ENCODE measurements at places on chromosomes 3 and 15.

GRCh38 chr3:71591101-71591500 lies 7.6 kb upstream of the FOXP1 start:
- DNase-seq, result no peak

DNA sequence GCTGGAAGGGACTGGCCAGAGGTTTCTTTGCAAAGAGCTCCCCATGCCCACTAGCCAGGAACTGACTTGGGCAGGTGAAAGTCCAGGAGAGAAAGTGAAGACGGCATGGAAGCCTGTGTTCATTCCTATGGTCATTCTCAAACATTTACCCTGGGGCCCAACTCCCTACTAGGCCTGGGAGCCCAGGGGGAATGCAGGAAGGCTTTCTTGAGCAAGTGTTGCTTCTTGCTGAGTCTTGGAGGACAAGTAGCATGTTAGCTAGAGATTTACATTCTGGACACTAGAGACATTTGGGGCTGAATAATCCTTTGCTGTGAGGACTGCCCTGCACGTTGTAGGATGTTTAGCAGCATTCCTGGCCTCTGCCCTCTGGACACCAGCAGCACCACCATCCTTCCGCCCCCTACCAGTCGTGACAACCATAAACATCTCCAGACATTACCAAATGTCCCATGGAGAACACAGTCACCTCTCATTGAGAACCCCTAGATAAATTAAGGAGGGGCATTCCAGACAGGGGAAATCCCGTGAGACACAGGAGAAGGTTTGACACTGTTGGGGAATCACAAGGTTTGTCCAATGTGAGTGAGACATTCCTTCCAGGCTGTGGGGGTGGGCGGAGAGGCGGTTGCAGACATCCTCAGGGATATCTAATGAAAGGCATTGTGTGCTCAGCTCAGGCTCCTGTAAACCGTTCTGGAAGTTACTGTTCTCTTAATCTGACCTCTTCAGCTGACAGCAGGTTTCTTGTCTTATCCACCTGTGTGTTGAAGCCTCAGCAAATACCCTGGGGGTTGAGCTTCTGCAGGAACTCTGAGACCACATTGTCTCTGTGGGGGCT lies 236.2 kb downstream of the TLE3 start:
- DNase-seq, result no peak

DNA sequence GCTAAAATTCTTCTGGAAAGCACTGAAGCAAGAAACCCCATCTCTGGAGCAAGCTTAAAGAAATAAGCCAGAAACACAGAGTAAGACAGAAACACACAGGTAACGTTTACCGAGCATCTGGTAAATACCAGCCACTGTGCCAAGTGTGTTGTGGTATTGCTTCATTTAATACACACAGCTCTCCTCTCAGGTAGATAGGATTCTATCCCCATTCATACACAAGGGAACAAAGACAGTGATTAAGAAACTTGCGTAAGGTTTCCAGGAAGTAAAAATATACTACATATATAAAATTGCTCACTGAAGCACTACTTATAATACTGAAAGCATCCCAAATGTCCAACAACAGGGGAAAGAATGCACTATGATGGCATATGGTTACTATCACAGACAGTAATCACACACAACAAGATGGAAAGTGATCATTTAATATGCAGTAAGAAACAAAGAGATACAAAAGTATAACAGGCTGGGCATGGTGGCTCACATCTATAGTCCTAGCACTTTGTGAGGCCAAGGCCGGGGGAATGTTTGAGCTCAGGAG lies 27.5 kb downstream of the TAMM41 start:
- DNase-seq, result no peak

DNA sequence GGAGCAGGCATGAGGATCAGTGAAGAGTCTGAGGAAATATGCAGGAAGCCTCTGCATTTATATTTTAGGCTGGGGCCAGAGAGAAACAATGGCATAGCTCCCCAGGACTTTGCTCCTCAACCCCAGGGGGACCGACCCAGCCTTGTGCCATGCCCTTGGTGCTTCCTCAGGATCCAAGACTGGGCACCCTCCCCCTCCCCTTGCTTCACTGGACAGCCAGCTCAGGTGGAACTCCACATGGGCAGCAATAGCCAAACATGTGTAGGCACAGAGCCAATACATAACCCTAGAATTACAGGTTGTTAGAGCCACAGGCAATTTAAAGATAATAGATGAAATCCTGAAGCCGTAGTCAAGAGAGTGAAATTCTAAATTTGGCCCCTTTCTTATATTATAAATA lies 73.0 kb upstream of the ETV5 start:
- no peak for DNase-seq

DNA sequence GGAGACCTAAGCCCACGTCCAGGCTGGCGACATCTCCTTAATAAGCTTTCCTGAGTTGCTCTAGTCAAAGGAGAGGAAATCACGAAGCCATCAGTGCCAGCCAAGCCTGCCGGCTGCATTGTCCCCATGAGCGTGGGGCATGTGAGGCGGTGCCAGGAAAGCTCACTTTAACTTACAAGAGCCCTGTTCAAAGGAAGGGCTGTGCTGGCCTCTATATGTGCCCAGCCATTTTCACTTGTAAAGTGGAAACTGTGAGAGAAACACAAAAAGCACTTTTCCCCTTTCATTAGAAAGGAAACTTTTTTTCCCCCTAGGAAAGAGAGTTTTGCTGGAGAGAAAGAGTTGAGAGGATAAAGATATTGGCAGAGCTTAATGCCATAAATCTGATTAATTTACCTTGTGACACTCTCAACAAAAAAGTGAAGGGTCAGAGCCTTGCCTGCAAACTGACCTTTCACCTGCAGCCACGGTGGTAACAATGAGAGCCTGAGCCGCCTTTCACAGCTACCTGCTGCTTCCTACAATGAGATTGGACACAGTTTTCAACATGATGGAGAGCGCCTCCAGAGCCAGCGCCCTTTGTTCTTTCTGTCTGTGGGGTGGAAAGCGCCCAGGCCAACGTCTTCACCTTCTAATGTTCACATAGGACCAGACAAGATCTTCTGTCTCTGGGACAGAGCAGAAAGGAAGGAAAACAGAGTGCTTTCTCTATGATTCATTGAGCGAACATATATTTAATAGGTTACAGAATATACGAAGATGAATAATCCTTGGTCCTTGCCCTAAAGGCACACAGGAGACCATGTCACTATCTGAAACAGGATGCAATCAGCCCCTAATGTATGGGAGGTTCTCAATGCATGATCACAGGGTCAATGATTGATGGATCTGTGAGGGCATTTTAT lies 233.1 kb upstream of the HES1 start:
- no peak for DNase-seq

DNA sequence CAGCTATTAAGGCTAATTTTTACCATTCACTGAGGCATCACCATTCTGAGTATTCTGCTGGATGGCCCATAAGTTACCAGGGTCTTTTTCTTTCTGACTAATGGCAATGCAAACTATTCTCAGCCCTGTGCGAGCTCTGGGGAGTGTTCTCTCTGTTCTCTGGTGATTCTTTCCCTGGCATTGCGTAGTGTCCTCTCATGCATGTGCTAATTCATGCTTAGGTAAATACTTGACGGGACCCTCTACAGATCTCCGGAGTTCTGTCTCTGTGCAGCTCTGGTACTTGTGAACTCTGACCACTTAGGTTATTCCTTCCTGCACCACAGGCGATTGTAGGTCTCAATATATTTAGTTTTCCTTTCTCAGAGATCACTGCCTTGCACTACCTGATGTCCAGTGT lies 34.8 kb downstream of the UBE2E1 start:
- no peak for DNase-seq

GRCh38 chr3:64196236-64196929 lies 28.9 kb downstream of the PRICKLE2 start:
- DNase-seq, result no peak

- DNase-seq, result no peak
Observed at GRCh38 chr15:76235186-76235826, 76.0 kb downstream of the ETFA start.

- DNase-seq, result peak; percentile 61
Observed at GRCh38 chr3:118577055-118577777, 457.4 kb downstream of the IGSF11 start.

GRCh38 chr15:38069511-38070011 lies 135.1 kb downstream of the TMCO5A start:
- DNase-seq, result no peak

DNA sequence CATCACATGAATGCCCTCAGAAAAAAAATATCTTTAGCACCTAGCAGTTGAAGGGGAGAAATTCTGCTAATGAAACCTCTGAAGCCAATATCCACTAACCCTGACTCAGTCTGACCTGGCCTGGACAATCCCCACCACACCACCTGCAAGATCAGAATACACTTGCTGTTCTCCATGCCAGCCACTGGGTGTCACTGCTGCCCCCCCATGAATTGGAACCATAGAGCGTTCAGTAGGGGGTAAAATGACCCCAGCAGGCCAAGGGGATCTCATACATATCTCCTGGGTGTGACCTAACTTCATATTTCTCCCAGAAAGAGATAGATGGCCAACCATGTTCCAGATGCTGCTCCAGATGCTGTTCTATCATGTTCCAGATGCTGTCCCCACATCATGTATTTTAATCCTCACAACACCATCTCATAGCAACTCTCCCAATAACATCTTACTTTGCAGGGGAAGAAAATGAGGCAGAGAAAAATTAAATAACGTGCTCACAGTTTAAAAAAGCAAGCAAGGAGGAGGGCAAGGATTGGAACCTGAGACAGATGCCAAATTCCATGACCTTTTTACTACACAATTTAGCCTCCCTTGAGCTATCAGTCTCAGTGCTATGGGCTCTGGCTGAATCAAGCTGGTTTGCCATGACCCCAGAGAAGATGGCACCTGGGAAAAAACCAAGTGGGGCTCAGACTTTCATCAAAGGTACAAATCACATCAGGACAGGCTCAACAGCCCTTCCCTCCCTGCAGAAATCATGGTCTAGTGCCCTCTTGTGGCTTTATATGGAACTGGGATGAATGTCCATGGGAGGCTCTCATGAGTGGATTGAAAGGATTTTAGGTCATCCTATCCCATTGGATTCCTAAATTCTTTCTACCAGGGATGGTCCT lies 12.4 kb downstream of the NTRK3 start:
- DNase-seq, result no peak

- DNase-seq, result no peak
Observed at GRCh38 chr15:48472756-48473155, 141.5 kb downstream of the DUT start.

DNA sequence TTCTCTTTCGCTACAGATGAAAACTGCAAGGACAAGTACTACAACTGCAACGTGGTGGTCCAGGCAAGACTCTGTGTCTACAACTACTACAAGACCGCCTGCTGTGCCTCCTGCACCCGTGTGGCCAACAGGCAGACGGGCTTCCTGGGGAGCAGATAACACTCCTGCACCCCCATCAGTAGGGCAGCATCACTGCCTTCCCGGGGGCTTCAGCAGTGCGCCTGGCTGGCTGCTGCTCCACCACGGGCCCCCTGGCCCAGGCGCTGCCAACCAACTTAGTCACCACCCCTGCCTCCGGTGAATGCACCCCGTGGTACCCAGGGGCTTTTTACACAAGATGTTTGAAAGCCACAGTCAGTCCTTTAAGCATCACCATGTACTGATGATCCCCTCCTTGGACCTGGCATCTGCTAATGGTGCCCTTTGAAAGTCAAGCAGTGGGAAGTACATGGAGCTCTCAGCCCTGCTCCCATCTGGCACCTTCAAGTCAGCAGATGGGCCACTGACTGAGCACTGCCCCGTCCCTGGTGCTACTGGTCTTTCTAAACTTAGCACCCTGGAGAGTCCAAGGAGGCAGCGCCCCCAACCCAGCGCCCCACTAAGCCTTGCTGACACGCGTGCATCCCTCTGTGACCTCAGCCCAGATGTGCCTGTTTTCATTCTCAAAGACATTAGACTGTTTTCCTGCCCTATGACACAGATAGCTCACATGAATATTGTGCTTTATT lies 33.0 kb upstream of the NR2E3 start:
- no peak for DNase-seq

DNA sequence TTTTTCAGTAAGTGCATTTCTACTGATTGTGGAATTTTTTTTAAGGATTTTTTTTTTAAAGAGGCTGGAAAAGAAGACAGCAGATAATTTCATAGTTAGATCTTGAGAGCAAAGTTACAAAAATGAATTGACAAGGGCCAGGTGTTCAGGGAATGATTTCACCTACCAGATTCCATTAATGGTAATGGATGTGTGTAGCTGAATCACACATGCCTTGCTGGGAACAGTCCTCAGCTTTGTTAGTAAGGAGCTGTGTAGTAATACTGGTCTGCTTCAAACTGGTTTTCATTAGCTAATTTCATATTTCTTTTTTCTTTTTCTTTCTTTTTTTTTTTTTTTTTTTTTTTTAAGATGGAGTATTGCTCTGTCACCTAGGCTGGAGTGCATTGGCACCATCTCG lies 16.0 kb downstream of the NR1D2 start:
- DNase-seq, result no peak

- no peak for DNase-seq
Observed at GRCh38 chr3:114933407-114933806, 213.7 kb downstream of the ZBTB20 start.

DNA sequence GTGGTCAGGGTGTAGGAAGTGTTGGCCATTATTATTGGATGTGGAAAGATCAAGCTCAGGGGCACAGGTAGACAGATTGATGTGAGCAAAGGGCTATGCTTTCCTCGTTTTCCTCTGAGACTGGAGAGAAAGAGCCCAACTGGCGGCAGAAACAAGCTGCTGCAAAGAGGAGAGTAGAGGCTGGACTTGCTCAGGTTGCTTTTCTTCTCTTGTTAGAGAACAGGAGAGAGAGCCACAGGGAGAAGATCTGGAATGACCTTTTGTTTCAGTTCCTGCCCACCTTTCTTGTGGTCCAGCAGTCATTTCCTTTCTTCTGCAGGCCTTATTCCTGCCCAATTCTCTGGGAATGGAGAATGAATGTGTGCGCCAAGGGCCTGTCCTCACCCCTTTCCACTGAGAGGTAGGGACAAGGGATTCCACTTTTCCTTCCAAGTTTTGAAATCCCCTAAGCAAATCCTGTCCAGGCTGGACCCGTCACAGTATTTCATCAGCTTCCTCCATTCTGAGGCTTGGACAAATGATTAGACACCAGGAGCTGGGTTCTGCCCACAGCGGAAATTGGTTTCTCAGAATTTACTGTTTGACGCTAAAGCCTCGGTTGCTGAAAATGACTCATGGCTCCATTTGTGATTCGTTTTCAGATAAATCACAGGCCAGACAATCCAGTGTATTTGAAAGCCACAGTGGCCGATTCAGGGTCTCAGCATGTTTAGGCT lies 16.1 kb downstream of the ZNF80 start:
- DNase-seq, result no peak

DNA sequence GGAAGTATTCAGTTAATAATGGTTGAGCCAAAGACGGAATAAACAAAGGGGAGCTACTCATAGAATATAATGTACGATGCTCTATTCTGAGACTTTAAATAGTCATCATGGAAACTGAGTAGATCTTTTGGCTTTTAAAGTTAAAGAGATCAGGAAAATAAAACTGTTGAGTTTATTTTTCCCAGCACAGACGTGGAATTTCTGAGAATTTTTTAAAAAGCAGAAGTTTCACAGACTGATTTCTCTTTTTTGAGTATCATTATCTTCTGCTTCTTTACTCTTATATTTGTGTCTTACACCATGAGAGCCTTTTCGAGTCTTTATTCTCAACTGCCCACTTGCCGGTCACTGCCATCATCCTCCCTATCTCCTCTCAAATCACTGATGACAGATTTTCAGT lies 13.2 kb downstream of the P2RY14 start:
- no peak for DNase-seq

Measured in right renal pelvis (tissue), 4 donors.